ENCODE measurements at places on chromosomes 5 and 9. TPM values are rescaled to one million over a fixed set of nuclear protein-coding genes. Genes with fewer than 3 reads are reported as not detected.

The GADD45G gene
- total RNA-seq = 6.0 TPM

GRCh38 chr5:107284822-107285525, 385.8 kb downstream of the EFNA5 start:
- DNase-seq = no peak

- no peak for DNase-seq
Observed at GRCh38 chr5:17267106-17267505, 49.7 kb downstream of the BASP1 start.

DNA sequence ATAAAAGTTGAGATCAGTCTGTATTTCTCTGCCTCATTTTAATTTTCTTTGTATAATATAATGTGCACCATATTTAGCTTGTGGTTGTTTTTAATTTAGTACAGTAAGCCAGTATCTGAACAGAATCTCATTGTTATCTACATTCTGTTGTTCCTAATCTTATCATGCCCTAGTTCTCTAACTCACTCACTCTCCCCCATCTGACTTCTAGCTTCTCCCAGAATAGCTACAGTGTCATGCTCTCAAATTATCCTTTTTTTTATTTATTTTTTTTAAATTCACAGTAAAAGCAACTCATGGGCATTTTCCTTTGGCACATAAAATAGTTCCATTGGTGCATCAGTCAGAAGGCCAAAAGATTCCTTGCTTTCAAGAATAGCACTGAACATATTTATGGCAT, 156.6 kb downstream of the TRPM3 start:
- DNase-seq = no peak

DNA sequence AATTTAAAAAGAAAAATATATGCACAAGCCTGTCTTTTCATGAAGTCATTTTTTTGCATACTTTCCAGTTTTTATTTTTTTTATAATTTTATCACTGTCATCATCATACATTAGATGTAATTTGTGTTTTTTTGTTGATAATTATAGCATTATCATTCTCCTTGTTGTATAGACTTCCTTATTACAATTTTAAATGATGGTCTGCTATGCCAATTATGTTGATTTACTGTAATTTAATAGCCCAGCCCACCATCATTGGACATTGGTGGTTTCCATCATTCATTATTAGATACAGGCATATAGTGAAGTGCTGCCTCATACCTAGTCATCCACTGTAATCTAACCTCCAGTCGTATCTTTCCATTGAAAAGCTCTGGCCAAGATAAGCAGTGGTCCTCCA, 3.8 kb upstream of the TJP2 start:
- no peak for DNase-seq
